T-helper 22 cell (primary cell): ENCODE measurements at places on chromosomes 16 and 17.

- no peak for DNase-seq
Observed at GRCh38 chr17:66946251-66946650, 18.3 kb upstream of the CACNG4 start.

- no peak for DNase-seq
Observed at GRCh38 chr16:89074803-89075688, 18.6 kb upstream of the ACSF3 start.

DNA sequence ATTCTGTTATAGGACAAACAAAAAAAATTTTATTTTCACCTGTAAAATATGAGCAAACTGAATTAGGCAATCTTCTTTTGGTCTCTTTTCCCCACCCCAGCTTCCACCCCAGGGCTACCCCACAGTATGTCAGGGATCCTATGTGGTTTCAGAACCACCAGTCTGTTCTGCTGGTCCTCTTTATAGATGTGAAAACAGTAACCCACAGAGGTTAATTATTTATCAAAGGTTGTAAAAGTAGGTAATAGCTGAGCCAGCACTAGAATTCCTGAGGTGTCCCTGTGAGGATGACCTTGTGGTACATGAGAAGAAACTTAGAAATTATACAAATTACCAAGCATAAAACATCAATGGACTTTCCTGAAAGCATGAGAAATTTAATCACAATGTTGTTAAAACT, 428.7 kb downstream of the CNTNAP4 start:
- DNase-seq, result no peak

GRCh38 chr16:74480150-74481029, 59.1 kb upstream of the CLEC18B start:
- no peak for DNase-seq

- DNase-seq, result no peak
Observed at GRCh38 chr17:54028986-54029580, 206.4 kb downstream of the KIF2B start.

DNA sequence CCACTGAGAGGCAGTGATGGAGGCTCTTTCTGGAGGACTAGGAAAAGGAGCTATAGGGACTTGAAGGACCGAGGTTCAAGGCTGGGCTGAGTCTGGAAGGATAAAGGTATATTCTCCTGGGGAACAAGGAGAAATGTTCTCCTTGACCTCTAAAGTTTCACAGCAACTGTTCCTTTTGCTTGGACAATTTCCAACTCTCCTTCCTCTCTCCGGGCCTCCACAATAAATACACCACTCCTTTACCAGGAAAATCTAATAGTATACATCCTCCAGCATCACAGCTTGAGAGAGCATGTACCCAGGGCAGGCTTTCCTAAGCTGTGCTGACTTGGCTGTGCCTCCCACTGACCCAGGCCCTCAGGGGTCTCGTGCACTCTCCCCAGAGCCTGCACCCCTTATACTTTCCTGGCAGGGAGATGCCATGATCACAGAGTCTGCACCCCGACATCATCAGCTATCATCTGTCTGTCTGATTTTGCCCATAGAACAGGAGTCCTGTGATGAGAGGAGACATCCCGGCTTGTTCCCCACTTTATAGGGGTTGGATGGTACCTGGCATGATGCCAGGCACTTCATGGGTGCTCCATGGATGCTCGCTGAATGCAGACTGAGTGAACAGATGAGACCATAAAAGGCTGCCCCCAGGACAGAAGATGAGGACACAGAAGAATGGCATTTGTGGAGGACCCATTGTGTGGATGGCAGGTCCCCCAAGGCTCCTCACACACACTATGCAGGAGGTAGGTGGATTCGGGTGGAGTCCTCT, 582.6 kb upstream of the CDH5 start:
- DNase-seq, result no peak

DNA sequence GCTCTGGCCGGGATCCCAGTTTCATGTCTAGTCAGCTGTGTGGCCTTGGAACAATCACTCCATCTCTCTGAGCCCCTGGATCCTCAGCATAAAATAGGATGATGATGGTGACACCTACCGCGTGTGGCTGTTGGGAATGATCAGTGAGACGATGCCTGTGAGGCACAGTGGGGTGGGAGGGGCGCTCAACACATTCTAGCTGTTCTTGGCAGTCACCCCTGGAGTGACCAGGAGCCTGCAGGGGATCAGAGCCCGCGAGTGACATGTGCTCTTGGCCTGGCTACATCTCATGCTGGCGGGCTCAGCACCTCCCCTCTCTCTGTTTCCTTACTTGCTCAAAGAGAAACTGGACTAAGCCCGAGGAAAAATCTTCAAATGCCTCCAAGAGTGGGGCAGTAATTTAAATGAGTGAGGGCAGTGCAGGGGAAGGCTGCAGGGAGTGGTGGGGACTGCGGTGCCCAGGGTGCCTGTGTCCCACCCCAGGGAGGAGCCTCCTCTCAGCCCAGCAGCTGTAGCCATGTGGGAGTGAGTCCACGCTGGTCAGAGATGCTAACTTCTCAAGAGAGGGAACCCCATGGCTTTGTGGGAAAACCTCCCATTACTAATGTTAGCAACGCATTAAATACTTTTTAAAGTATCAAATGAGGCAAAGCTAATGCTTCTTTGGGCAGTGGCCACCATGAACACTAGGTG, 23.1 kb upstream of the DOK4 start:
- no peak for DNase-seq

DNA sequence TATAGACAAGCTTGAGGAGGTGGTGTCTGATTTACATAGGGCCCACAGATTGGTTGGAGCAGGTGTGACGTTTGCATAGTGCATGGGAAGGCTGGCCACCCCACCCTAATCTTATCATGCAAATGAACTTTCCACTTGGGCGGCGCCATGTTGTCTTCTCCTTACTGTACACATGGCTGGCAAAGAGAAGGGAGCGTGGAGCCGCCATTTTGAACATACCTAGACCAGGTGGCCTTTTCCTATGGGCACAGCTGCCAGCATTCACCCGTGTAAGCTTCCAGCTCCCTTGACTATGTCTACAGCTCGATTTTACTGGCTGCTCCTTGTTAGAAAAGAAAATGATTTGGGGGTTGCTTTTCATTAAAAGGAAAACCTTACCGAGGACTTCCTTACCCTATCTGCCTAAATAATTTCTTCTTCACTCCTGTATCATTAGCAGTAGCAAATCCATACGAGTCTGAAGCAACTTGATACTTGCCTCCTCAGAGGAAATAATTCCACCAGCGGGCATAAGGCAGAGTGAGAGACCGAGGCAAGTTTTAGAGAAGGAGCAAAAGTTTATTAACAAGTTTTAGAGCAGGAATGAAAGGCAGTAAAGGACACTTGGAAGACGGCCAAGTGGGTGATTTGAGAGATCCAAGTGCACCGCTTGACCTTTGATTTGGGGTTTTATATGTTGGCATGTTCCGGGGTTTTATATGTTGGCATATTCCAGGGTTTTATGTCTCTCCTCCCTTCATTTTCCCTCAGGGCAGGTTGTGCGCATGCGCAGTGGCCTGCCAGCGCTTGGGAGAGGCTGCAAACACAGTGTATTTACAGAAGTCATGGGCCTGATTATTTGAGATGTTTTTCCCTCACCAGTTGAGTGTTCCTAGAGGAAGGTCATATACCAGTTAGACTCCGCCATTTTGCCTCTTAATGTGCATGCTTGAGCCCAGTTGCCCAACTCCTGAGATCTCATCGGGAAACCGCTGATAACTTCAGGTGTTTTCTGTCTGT, 65.7 kb downstream of the MARF1 start:
- DNase-seq, result no peak

GRCh38 chr16:13427943-13428342, 492.0 kb upstream of the ERCC4 start:
- DNase-seq, result no peak

DNA sequence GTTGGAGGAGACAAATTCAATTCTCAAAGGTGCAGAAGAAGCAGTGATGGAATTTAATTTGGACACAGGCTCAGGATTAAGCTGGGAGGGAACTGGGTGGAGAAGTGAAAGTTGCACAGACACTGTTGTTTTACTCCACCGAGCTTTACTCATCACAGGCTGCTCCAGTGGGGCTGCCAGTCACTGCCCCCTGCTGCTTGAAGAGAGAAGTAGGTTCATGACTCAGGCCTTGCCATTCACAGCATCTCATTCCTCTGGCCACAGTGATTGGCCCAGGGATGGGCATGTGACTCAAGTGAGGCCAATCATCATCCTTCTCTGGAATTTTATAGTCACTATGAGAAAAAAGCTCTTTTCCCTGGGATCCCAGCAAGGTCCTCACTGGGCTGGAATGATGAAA, 11.8 kb downstream of the GNAO1 start:
- peak; percentile 21 for DNase-seq

DNA sequence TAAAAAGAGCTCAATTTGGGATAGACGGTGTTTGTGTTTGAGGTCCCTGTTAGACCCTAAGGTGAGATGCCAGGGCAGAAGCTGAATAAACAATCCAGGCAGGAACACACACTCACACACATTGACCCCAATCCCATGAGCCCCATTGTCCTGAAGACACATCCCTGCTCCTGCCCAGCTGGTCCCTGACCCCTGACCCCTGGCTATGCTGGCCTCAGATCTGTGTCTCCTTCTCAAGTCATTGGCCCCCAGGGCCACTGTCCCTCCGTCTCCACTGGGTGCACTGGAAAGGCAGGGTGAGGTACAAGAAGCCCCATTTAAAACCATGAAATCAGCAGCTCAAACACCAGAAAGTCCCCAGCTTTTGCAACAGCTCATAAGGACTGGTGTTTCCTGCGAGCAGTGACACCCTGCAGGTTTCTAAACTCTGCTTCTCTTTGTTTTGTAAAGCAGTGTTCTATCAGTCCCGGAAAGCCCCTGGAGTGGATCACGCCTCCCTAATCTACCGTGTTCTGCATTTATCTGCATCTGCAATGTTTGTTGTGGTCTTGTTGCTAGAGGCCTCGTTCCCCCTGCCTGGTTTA, 18.0 kb upstream of the ASGR2 start:
- peak; percentile 54 for DNase-seq

- DNase-seq, result no peak
Observed at GRCh38 chr16:8945626-8946296, 17.9 kb downstream of the USP7 start.

DNA sequence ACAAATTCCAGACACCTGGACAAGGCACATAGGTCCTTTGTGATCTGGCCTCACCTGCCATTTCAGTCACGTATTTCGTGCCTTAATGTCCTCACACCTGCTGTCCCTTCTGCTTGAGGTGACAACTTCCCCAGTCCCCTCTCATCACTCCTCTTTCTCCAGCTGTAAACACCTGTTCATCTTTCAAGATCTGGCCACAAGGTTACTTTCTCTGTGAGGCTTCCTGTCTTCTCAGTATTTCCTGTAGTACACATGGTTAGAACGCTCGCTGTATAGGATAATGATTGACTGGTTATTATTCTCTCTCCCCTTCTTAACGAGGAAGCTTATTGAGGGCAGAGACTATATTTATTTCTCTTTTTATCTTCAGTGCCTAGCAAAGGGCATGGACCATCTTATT, 74.5 kb upstream of the PMFBP1 start:
- DNase-seq, result no peak

- DNase-seq, result no peak
Observed at GRCh38 chr17:83004791-83005380, 74.5 kb upstream of the METRNL start.

GRCh38 chr16:12572316-12572985, 231.2 kb downstream of the CPPED1 start:
- no peak for DNase-seq

GRCh38 chr16:89828870-89829629, 775 bp downstream of the SPIRE2 start:
- no peak for DNase-seq

GRCh38 chr17:16886655-16887322, 85.1 kb downstream of the TNFRSF13B start:
- DNase-seq, result no peak

- DNase-seq, result no peak
Observed at GRCh38 chr16:84318091-84318975, 23.7 kb downstream of the WFDC1 start.

DNA sequence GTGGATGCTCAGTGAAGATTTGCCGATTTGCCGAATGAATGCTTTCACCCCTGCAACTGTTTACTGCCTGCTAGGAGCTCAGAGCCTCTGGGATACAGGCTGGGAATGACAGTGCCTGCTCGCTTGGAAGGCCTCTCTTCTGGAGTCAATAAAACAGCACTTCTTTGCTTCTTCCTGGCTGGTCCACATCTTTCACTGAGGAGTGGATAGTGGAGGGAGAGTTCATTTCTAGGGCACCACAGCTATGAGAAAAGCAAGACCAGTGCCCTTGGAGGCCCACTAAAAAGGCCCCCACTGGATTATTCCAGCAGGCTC, 3.1 kb upstream of the USP7 start:
- DNase-seq, result no peak

- DNase-seq, result no peak
Observed at GRCh38 chr17:69555056-69555455, 140.6 kb downstream of the MAP2K6 start.

GRCh38 chr16:24784121-24784520, 54.7 kb downstream of the TNRC6A start:
- no peak for DNase-seq

DNA sequence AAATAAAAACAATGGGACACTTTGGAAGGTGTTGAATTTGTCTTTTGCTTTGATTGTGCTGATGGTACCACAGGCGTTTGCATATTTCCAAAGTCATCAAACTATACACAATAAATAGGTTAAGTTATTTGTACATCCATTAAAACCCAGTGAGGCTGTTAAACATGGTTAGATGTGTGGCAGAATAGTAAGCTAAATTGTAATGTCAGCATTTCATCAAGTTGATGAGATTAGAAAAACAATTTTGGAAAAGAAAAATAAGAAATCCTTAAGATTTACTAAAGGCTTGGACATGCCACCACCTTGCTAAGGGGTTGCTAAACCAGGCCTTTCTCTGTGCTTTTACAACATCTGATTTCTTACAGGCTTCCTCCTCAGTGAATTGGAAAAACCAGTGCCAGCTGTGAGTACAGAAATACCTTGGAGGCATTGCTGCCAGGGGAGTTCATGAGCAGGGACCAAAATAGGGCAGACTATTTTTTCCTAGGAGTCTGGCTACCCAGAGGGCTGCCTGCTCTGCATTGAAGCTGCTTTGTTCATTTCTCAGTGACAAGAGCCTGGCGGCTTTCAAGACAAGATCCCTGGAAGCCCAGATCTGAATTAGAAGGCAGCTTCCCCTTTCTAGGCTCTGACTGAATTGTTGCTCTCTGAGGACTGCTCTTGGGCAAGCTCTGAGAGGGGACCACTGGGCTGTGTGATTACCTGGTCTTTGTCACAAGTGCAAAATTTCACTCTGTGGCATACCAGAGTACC, 43.4 kb upstream of the CA10 start:
- DNase-seq, result no peak

GRCh38 chr16:47612711-47613110, 151.6 kb downstream of the PHKB start:
- no peak for DNase-seq

GRCh38 chr16:11877374-11877773, 26.0 kb upstream of the RSL1D1 start:
- no peak for DNase-seq

DNA sequence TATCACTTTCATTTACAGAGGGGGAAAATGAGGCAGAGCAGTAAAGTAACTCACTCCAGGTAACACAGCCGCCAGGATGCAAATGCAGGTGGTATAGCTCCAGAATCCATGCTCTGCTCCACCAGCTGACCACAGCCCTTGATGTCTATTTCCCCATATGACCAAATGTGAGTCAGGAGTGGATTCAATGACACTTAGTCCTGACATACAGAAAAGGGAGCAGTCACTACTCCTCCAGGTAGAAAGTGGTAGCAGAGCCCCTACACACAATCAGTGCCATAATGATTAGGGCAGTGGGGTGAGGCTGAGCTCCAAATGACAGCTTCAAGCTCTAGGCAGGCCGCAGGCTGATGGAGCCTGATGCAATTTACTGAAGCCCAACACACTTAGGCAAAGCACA, 43.3 kb upstream of the GFOD2 start:
- DNase-seq, result no peak
